ENCODE measurements at places on chromosomes 4 and X.

- no peak for DNase-seq
Observed at GRCh38 chr4:146368209-146368608, 153.5 kb downstream of the SLC10A7 start.

DNA sequence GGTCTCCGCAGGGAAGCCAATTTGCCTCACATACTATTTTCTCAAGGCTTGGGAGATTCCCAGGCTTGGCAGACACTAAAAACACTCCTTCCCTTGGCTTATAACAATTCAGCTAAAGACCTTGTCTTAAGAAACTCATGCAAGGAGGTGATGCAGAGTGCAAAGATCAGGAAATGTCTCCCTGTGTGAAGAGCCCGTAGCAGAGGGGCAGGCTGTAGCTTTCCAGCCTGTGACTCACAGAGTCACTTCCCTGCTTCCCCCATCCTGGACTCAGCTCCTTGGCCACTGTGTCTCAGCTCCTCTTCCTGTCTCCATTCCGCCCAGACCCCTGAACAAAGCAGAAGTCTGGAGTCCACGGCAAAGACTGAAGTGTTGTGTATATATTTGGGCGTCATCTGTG is 56.1 kb downstream of the KDR start:
- DNase-seq, result no peak

- DNase-seq, result no peak
Observed at GRCh38 chr4:1761130-1761689, 31.9 kb upstream of the FGFR3 start.

DNA sequence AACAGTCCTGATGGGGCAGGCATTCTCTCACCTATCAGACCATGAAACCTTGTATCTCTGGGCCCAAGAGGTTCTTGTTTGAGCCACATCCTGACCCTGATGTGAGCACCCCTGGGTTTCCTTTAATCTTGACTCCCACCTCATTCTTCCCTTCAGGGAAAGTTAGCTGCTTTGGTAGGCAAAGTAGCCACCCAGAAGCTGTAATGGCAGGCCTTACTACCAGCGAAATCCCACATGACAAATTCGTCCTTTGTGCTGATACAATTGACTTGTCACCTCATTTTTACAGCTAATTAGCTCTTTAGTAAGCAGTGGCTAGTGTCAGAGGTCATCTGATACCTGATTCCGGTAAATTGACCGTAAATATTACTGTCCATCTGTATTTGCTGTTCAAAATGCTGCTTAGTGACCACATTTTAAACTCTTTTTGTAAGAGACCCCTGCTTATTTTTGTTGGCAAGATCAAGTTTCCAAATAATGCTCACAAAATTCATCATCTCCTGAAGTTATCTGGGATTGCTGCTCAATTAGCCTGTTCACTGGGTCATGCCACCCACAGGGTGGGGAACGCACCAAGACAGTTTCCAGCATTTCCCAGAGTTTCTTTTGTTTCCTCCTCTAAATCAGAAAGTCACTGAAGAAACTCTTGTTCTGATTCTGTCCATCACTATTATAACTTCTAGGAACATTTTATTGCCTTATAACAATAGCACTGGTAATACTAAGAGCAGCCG is 329.7 kb downstream of the GPAT3 start:
- no peak for DNase-seq

DNA sequence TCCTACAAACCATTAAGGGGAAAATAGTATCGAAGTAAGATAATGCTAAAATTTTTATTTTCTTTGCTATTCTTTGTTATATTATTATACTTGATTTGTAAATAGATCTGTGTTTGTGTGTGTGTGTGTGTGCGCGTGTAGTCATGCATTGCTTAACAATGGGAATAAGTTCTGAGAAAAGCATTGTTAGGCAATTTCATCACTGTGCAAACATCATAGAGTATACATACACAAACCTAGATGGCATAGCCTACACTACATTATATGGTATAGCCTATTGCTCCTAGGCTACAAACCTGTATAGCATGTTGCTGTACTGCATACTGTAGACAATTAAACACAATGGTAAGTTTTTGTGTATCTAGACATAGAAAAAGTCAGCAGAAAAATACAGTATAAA is 17.1 kb downstream of the MTTP start:
- no peak for DNase-seq

DNA sequence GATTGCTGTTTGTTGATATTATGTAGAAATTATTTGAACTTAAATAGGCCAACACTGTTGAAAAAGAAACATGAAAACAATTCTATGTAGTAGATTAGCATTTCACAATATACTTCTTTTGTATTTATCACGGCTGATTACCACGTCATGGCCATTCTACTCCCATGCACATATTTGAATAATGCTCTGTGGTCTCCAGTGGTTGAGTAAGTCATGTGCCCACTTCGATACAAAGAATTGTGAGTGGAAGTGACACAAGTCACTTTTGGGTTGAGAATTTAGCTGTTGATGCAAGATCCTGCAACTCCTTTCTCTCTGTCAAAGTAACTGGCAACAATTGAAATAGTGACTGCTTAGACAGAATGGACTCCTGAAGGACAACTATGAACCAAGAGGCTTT is 6.7 kb upstream of the FSTL5 start:
- DNase-seq, result no peak

GRCh38 chrX:130264573-130264972 is 4.1 kb downstream of the ZNF280C start:
- no peak for DNase-seq

- no peak for DNase-seq
Observed at GRCh38 chr4:165101641-165102040, 11.0 kb downstream of the TMEM192 start.

DNA sequence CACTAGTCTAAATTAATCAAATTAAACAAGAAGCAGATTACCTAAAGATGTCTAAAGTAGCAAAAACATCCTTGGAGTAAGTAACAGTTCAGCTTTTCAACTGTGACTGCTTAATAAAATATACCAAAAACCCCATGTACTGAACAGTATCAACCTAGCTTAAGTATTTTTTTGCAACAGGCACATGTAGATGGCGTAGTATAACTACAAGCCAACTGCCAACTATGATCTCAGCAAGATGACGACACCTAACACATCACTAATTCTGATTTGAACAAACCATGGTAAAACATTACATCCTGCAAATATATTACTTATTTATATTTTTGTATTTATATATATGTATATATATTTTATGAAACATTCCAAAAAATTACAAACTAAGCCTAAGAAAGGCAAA is 24.5 kb downstream of the DHX15 start:
- DNase-seq, result no peak

DNA sequence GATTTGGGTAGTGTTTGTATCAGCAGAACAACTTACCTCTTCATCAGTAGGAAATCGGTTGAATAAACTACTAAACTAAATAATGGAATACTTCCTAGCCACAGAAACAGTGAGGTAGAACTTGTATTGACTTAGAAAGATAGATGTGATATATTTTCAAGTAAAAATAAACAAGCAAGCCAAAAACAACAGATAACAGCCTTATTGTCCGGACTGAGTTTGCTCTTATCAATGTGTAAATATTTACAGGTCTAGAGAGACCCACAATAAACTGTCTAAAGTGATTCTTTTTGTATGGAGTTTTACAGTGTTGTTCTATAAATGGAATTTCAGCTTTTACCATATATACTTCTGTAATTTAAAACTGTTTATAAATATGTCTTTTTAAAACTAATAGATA is 721.8 kb downstream of the ADGRL3 start:
- DNase-seq, result no peak

GRCh38 chr4:56742080-56742871 is 61.2 kb upstream of the HOPX start:
- no peak for DNase-seq

DNA sequence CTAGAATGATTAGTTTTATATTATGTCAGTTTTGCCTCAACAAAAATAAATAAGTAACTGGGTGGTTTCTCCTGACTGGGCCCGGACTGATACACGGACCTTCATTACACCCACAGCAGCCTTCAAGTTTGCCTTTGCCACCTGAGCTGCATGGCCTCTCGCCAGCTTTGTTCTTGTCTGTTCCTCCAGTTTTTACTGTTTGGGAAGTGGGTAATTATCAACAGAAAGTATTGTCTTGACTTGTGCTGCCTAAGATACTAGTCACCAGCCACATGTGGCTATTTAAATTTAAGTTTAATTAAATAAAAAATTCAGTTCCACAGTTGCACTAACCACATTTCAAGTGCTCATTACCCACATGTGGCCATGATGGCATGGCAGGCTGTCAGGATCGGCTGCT is 74.7 kb upstream of the INTU start:
- DNase-seq, result no peak

- no peak for DNase-seq
Observed at GRCh38 chr4:118969359-118969758, 80.7 kb downstream of the SYNPO2 start.

GRCh38 chr4:159206427-159206871 is 103.6 kb downstream of the RAPGEF2 start:
- DNase-seq, result no peak

DNA sequence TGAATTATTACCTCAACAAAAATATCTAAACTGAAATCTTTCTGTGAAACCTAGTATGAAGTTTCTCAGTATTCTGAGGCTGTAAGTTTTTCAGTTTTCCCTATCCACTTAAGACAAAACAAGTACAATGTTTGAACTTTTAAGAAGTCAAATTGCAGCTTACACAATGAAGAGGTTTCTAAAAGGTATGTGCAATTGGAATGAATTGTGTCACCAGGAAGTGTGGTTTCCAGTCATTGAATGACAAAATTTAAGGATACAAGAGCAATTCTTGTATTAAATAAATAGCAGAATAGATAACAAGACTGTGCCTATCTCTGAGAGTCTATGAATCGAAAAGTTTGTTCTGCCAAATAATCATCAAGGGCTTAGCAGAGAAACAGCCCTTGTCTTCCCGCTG is 207.3 kb downstream of the ANKRD50 start:
- DNase-seq, result no peak

- DNase-seq, result no peak
Observed at GRCh38 chr4:169963998-169964397, 62.2 kb downstream of the MFAP3L start.

- no peak for DNase-seq
Observed at GRCh38 chr4:8560265-8561047, 19.7 kb upstream of the GPR78 start.

DNA sequence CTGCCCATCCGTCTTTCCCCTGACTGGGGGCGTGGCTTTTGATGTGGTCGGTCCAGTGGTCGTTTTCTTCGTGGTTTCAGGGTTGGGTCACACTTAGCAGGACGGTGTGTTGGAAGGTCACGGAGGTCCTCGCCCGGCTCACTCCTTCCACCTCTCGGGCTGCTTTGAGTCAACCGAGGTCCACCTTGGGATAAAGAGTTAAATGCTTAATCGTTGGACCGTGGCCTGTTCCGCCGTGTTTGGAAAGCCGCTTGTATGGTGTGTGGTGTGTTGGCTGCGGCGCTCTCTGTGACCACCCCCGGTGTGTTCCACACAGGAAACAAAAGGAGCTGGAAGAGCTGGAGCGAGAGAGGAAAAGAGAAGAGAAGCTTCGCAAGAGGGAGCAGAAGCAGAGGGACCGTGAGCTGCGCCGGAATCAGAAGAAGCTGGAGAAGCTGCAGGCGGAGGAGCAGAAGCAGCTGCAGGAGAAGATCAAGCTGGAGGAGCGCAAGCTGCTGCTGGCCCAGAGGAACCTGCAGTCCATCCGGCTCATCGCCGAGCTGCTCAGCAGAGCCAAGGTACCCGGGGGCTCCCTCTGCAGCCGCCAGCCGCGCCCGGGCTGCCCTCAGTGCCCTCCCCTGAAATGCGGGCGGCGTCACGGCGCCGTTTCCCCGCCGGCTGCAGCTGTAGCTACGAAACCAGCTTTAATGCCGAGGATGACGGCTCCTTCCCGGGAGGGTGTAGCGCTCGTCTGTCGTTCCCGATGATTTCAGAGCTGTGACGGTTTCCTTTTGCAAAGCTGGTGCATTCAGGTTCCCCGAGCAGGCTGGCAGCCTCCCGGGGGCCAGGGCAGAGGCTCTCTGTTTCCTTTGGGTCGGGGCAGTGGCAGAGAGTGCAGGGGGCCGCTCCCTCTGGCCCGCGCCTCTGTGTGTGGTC is 7.7 kb downstream of the AKAP17A start:
- no peak for DNase-seq

- no peak for DNase-seq
Observed at GRCh38 chrX:132774010-132774714, 184.3 kb downstream of the HS6ST2 start.

- no peak for DNase-seq
Observed at GRCh38 chr4:153987291-153987690, 198.4 kb upstream of the SFRP2 start.

- DNase-seq, result no peak
Observed at GRCh38 chrX:97065066-97065465, 181.4 kb downstream of the RPA4 start.

DNA sequence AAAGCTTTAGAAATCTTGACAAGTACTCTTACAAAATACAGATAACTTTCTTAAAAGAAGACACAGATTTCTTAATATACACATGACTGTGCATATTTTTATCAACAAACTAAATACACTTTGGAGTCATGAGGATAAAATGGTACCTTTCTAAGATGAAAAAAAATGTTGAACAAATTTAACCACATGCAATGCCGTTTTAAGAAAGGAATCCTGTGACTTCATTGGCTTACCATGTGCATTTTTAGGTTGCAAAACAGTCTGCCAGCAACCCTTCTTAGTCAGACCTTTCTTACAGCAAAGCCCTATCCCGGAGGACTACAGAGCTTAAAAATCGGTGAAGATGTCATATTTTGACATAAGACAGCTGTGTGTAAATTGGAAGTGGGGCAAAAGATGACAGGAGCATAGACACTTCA is 51.7 kb downstream of the GASK1B start:
- no peak for DNase-seq

DNA sequence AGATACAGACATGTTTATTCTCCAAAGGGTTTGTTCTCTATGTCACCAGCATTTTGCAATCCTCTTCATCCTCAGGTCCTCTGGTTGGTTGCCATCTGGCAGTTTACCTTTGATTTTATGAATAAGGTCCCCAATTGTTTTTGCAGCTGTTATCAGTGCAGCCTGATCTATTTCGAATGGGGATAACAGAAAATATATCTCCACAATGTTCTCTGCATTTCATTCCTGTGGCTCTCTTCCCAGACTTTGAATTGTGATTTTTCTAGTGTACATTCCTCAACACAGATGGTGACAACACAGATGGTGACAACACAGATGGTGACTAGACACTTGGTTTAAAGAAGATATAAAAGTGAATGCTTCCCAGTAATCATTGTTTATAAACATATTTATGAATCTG is 74.1 kb downstream of the FBXO8 start:
- no peak for DNase-seq

DNA sequence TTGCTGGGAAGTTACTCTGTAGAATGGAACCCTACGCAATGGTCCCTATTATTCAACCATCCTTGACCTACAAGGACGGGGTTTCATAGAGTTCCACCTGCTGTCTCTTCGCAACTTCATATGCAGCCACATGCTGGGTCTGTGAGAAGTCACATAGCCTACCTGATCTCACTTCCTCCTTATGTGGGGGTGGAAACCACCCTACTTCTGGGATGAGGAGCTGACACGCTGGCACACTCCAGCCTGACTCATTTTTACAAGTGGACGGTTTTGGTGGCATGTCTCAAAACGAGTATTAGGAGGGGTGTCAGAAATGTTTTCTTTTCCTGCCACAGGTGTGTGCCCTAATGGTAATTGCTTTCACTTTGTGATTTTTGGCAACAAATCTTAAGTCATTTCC is 36.8 kb upstream of the ARSD start:
- DNase-seq, result no peak

GRCh38 chr4:172996571-172997216 is 171.9 kb upstream of the GALNT7 start:
- no peak for DNase-seq

- no peak for DNase-seq
Observed at GRCh38 chrX:127259742-127260141, 440.2 kb downstream of the PRR32 start.

- DNase-seq, result no peak
Observed at GRCh38 chr4:186724864-186725468, 1.3 kb upstream of the FAT1 start.

All from SIG-M5 (cell line).